Stimulated activated CD4-positive, alpha-beta T cell treated with anti-CD3 and anti-CD28 coated beads, TNF-alpha, amount 100 ng/mL, for 4 hours (primary cell): ENCODE measurements at places on chromosomes 12 and 14.

DNA sequence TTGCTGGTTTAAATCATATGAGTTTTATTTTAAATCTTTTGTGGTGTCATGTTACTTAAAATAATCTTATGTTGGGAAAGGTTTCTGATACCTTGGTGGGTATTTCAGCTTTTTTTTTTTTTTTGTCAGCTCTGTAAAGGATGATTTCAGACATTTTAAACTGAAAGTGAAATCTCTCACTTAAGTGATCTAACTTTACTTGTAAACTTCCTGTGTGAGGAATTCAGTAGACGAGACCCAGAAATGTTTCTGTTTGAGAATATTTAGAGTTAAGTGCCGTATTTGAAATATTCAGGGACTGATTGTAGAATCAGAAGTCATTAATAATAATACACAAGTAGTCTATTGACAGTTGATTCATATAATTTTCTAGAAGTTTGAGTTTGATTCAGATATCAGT, 37.8 kb downstream of the PROX2 start:
- no peak for DNase-seq

DNA sequence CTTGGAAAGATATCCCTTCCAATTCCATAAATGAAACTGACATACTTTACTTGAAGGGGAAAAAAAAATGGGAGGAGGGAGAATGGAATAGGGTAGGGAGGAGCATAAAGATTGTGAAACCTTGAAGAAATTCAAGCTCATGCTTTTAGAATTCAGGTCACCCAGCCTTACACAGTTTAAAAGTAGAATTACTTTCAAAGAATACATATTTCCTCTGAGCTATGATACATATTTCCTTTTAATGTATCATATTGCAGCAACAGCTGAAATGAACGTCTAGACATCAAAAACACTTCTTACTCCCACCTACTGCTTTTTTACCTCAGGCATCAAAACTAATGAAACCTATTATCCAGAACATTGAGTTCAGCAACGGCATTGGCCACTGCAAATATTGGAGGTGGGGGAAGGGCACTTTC, 156.0 kb downstream of the MED13L start:
- no peak for DNase-seq

GRCh38 chr12:114512351-114512750, 106.4 kb upstream of the TBX5 start:
- DNase-seq: no peak

DNA sequence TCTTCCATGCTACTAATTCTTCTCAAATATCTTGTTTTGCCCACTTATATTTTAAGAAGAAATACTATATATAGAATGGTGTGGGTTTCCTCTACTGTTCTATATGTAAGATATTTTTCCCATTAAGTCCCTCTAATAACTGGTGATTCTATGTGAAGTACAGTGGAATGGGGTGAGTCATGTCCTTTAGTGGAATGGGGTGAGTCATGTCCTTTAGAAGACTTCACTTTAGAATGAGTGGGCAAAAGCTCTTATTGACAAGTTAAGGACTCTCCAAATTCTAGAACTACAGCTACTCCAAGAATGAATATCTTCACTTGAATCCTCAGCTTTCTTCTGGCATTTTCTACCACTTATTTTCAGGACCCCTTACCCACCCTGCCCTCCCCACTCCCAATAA, 349.9 kb downstream of the ETNK1 start:
- no peak for DNase-seq

GRCh38 chr14:36363704-36364103, 43.3 kb upstream of the MBIP start:
- DNase-seq: no peak

DNA sequence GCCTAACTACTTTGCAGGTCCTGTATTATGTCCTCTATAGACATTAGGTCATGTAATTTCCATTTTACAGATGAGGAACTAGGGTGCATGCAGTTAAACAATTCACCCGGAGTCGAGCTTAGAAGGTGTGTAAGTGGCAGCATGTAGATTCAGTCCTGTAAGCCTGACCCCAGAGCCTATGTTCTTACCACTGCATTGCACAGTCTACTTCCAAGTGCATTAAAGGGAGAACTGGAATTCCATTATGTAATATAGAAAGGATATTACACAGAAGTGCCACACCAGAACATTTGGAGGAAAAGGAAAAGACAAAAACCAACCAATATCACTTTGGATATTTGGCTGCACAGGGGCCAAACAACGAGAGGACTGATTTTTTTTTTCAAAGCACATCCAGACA, 1.2 kb downstream of the GLT8D2 start:
- no peak for DNase-seq

DNA sequence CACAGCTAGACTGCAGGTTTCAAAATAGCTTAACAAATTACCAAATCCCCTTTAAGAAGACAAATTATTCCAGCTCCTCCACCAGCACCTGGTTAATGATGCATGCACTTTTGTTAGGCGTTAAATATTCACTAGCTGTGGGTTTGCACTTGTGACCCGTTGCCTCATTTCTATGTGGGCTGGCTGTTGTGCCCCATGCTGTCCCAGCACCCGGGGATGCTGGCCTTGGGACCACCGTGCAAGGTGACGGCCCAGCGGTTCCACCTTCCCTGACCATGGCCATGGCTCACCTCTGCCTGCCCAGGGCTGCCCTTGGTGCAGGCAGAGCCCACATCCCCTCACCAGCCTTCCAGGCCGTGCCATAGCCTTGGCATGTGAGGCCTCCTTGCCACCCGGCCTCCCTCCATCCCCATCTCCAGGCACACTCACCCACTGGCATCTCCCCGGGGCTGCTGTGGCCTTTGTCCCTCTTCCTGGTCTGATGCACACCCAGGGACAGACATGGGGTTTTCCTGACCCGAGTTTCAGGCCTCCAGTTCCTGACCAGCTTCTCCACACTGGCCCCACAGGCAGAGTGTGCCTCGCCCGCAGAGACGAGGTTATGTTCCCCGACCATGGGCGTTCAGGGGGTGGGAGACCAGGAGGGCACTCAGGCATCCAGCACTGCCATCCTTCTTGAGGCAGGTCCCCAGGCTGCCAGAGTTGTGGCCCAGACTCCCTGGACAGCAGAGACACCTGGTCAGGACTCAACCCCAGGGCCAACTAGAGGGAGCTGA, 20.3 kb upstream of the C14orf180 start:
- no peak for DNase-seq

DNA sequence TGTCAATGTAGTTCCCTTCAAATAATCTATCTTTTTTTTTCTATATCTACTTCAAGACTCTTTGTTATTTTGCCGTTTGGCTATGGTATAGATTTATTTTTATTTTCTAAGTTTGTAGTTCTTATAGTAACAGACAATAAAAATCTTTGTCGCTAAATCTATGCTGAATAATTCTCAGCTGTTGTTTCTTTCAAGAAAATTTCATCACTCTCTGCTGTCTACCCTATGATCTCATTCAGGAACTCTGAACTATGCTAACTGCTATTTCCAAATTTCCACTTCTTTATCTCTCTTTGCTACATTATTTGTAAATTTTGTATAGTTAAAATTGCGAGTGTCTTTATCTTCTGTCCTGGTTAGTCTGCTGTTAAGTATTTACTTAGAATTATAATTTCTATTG, 353.6 kb downstream of the LRFN5 start:
- DNase-seq: no peak

- no peak for DNase-seq
Observed at GRCh38 chr12:44098786-44099185, 262.9 kb downstream of the TMEM117 start.

- DNase-seq: no peak
Observed at GRCh38 chr12:47989666-47990065, 14.6 kb downstream of the COL2A1 start.

DNA sequence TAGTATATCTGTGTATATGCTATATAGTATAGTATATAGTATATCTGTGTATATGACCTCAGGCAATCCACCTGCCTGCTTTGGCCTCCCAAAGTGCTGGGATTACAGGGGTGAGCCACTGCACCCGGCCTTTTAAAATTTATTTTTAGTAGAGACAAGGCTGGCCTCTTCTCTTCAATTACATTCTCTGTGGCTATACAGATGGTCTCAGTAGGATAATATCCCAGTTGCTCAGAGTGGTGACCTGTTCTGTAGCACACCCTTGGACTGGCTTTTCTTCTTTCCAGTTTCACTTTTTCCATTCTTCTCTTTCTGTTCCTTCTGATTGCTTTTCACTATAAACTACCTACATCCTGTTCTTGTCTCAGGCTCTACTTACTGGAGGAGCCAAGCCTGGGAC, 3.1 kb upstream of the NFATC4 start:
- no peak for DNase-seq

- no peak for DNase-seq
Observed at GRCh38 chr12:89947437-89948270, 239.0 kb upstream of the ATP2B1 start.

DNA sequence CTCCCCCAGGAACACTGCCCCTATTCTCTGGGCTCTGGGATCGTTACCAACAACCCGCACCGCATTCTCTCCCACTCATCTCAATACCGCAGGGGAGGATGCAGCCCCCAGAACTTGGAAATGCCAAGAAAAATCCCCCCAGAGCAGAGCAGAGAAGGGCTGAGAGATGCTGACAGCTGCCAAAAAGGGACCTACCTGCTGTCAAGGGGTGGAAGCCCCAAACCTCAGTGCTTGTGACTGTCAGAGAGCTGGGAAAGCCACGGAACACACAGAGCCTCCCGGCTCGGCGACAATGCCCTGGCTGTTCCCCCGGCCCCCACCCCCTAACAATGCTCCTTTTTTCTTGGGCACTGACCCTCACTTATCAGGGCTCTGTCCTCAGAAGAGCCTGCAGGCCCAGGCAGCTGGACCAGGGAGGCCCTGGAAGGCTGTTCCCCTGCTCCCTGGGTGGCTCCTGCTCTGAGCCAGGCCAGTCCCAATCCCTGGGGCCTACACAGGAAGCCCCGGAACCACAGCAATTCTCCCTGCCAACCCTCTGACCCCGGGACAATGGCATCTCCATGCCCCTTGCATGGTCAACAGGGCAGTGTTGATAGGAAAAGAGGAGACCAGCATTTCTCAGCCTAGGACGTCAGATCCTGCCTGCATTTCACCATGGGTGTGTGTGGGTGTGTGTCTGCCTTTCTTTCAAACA, 78.9 kb downstream of the ITPK1 start:
- DNase-seq: no peak

- DNase-seq: no peak
Observed at GRCh38 chr14:74038020-74038859, 19.1 kb downstream of the BBOF1 start.

- no peak for DNase-seq
Observed at GRCh38 chr12:107983756-107984472, 145.2 kb upstream of the WSCD2 start.

GRCh38 chr14:105476097-105476830, 1.6 kb downstream of the CRIP2 start:
- no peak for DNase-seq

GRCh38 chr12:67456431-67456901, 187.3 kb downstream of the CAND1 start:
- DNase-seq: no peak

DNA sequence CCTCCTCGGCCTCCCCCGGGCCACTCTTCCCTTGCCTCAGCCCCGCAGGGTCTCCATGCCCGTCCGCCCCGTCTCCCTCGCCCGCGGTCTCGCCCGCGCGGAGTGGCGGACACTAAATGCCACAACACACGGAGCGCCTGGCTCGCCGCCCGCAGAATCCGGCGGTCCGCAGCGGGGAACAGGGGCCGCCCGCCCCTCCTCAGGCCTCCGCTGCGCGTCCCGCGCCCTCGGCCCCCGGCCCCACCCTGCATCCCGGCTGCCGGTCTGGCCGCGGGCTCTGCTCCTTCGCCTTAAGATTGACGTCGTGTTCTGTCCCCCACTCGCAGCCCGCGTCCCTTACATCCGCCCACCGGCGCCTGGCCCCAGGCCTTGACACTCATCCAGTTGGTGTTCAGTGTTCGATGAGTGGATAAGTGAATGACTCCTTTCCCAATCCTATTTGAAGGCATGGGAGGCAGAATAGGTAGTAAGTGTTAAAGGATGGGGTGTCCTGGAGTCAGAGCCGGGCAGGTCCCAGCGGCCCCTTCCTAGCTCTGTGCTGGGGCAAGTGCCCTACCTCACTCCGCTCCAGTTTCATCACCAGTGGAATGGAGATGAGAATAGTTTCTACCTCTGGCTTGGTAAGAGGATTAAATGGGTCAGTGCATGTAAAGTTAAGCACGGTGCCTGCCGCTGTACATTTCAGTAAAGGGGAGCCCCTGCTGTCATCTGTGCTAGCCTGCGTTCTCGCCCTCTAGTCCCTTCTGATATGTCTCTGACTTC, 622 bp downstream of the TECPR2 start:
- DNase-seq: no peak

GRCh38 chr12:62604871-62605270, 138.2 kb downstream of the MON2 start:
- no peak for DNase-seq

DNA sequence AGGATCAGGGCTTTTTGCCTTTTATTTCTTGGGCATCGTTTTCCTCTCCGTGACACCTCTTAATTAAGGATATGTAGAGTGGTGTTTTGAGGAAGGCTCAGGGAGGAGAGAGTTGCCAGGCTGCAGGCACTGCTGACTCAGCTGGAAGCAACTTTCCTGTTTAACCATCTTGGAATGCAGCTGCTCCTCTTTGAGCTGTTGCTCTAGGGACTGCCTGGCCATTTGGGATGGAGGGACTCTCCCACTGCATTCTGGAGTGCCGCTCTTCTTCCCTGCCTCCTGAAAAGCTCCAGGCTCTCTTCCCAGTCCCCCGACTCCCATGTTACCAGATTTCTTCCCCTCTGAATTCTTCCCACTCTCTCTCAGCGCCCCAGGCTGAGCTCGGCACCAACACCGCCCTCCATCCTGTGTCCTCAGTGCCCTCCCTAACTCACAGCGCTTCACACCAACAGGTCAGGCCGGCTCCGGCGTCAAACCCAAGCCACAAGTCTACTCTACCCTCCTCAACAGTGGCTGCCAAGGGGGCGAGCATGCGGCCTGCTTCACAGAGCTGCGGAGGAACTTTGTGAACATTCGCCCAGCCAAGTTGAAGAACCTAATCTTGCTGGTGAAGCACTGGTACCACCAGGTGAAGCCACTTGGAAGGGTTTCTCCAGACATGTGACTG, 5.9 kb downstream of the OAS3 start:
- DNase-seq: no peak

- no peak for DNase-seq
Observed at GRCh38 chr14:89252887-89253532, 164.0 kb downstream of the FOXN3 start.

- DNase-seq: peak; percentile 2
Observed at GRCh38 chr12:118404876-118405521, 28.6 kb downstream of the SUDS3 start.

GRCh38 chr14:102282751-102283465, 22.1 kb downstream of the MOK start:
- DNase-seq: no peak

- DNase-seq: no peak
Observed at GRCh38 chr14:76867516-76868453, 41.6 kb downstream of the LRRC74A start.

GRCh38 chr12:50581226-50582184, 76.7 kb downstream of the DIP2B start:
- DNase-seq: no peak

GRCh38 chr12:57958061-57958657, 16.8 kb downstream of the ATP23 start:
- no peak for DNase-seq

GRCh38 chr12:94207849-94208621, 59.7 kb downstream of the PLXNC1 start:
- peak; percentile 18 for DNase-seq
